ENCODE measurements at places on chromosomes 4 and X.

DNA sequence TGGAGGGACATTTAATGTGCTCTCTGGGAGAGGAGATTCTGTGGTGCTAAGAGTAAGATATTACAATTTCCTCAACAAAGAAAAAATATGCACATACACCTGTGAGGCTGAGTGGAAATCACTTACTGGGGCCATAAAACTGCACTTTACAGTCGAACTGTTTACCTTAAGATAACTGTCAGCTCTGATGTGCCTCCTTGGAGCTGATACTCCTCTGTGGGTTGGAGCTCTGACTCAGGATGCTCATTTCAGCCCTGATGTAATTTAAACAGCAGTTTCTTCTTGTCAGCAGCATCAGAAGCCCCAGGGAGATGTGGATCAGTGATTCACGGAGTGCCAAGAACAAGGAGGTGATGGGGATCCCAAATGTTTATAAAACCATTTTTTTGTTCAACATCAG is 241.9 kb upstream of the SFRP2 start:
- DNase-seq, result no peak

- DNase-seq, result no peak
These were observed 3.9 kb downstream of the CTBP1 start for GRCh38 chr4:1244978-1245471.

DNA sequence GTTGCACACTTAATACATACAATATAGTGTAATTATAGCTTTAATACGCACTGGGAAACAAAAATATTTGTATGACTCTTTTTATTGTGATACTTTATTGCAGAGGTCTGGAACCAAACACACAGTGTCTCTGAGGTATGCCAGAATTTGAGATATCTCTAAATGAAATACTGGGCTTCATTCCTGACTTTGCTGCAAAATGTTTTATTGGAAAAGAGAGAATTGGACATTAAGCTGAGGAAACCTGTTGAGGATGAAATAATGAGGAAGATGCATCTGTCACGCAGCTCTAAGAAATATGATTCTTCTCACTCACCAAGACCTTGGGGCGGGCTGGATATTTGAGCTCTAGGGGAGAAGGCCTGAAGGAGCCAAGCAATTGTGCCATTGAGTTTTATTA is 242.1 kb downstream of the CPE start:
- no peak for DNase-seq

DNA sequence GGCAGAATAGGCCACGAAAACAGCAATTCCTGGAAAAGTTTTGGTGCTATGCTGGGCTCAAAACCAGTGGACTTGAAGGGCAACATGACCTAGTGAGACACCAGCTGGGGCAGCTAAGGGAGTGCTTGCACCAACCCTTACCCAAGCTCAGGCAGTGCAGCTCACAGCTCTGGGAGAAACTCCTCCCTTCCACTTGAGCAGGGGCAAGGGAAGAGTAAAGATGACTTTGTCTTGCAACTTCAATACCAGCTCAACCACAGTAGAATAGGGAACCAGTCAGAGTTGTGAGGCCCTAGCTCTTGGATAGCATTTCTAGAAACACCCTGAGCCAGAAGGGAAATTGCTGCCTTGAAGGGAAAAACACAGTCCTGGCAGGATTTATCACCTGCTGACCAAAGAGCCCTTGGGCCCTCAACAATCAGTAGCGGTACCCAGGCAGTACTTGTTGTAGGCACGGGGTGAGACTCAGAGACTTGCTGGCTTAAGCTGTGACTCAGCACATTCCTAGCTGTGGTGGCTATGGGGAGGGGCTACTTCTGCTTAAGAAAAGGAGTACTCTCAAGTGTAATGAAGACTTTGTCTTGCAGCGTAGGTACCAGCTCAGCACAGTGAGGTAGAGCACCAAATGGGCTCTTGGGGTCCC is 19.7 kb upstream of the ABCG2 start:
- no peak for DNase-seq

GRCh38 chrX:13258052-13258444 is 61.8 kb downstream of the ATXN3L start:
- DNase-seq, result no peak

DNA sequence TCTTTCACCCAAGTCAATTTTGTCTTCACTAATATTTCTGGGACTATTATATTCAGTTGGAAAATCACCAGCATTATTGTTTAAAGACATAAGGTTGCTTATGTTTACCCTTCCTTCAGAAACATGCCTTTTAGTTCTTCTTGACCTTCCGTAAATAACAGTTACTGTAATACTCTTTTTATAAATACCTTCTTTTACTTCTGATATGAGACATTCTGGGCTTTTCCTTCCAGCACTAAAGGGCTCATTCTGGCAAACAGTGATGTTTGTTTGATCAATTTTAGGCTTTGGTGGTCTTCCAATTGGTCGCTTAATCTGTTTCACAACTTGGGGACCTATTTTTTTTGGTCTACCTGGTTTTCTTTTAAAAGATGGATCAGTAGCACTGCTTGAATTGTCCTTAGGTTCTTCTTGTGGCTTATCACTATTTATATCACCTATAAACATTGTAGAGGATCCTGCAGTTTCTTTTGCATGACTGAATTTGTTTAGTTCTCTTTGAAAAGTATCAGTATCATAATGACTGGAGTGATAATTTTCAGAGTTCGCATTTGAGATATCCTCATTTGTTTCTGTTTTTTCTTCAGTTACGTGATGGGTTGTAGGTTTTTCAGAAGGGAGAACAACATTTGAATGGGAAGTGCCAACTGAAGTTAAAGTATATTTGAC is 64.8 kb downstream of the NCAPG start:
- no peak for DNase-seq

DNA sequence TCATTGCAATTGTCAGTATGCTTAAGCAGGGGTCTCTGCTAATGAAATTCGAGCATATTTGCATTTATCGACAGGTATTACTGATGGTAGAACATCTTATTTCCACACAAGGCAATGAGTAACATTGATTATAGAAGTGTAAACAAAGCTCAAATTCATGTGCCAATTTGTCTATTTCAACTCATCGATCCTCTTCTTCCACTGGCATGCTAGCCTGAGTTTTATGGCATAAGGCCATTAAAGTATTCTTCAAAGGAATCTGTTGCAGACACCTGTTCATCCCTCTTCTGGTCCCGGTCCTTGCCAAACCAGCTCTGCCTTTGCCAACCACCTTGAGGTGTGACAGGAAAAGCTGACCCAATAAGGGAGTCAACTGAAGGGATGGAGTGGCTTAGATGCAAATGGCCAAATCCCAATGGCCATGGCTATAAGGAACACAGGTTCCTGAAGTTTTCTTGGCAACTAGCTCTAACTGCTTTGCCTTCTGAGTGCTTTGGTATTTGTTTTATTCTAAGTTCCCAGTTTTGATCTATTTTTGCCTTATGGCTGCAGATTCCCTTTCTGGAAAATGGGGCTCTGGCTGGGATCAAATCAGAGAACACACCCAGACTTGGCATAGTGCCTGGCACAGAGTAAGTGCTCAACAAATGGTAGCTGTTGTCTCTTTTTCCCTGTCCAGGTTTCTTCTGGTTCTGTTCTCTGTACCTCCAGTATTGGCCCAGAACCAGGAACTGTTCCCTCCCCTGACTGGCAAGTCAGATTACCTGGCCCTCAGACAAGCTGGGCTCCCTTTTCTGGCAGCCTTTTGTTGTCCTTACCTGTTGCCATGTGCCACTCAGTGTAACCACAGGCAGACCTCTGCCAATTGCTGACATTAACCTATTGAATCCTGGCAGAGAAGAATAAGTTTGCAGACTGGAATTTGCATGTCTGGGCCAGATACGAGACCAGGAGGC is 63.1 kb downstream of the RTL9 start:
- DNase-seq, result no peak

GRCh38 chr4:176945334-176945733 is 152.6 kb upstream of the VEGFC start:
- no peak for DNase-seq

GRCh38 chr4:180727478-180727877 is 1515.7 kb upstream of the TENM3 start:
- no peak for DNase-seq

DNA sequence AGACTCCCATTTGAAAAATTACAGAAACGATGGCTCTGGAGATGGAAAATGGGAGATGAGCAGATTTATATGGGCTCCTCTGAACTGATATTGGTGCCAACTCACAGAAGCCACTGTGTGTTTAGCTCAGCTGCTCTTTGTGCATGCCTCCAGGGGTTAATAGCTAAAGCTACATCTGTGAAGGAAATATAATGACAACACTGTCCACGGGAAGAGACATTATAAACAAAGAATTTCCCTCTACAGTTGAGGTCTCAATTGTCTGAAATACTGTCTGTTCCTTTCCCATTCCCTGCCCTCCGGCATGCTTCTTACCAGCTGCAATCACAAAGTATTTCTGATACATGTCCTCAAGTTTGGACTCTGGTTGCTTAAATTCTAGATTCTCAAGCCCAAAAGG is 40.4 kb downstream of the PPA2 start:
- no peak for DNase-seq

GRCh38 chrX:1558761-1559468 is 21.9 kb upstream of the P2RY8 start:
- DNase-seq, result no peak

DNA sequence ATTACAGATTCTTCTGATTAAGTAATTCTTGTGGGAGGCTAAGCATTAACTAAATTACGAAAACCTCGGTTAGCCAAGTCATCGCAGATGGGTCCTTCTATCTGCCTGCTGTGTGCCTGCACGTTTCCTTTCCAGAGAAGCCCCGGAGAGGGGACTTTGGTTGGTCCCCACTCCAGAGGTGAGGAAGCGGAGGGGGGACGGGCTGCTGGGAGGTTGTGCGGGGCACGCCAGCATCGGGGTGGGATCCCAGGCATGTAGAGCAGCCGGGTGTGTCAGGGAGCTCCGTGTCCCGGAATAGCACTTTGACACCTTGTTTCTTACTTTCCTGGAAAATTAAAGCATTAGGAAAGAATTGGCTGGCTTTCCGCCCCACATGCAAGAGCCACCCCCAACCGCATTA is 26.6 kb downstream of the PIGG start:
- DNase-seq, result no peak

Measured in stimulated activated CD4-positive, alpha-beta T cell treated with anti-CD3 and anti-CD28 coated beads, Interleukin-1b, Interleukin-23, amount 100 ng/mL, for 24 hours (primary cell).